MG63 (cell line): ENCODE measurements at places on chromosomes 12 and 14.

GRCh38 chr12:66247741-66248140 is 54.6 kb upstream of the HELB start:
- no peak for DNase-seq

DNA sequence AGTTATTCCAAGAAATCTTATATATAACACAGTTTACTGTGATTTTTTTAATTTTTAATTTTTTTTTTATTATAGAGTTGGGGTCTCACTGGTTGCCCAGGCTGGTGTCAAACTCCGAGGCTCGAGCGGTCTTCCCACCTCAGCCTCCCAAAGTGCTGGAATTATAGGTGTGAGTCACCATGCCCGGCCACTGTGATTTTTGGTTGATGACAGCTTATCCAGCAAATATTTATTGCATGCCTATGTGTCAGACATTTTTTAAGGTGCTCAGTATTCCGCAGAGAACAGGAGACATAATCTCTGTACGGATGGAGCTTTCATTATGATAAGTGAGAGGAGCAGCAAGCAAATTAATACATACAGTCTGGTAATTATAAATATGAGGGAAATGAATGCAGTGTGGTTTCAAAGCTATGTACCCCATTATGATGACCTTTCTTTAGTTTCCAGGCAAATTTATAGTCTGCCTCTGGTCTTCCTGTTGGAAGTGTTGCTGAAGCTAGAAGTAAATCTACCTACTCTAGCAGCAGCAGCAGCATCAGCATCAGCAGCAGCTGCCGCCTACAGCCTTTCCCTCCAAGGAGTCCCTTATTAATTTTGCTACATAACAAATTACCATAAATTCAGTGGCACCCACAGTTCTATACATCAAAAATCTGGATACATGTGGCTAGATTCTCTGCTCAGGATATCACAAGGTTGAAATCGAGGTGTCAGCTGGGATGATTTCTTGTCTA is 32.3 kb downstream of the FRS2 start:
- peak; percentile 35 for DNase-seq

DNA sequence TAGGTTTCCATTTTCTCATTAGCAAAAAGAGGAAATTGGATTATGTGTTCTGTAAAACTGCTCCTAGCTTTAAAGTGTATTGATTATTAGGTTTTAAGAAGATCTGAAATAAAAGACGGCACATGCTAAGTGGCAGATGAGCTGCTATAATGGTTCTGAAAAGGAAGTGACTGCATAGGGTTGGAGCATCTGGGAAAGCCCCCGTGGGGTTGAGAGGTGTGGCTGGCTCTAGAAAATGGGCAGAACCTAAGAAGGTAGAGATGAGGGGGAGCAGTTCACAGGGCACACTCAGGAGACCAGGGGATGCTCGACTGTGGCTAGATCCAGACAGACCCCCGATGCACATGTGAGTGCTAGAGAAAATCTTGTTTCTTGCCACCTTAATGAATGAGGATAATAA is 1.9 kb downstream of the IFNG-AS1 start:
- no peak for DNase-seq

- peak; percentile 64 for DNase-seq
Measured at GRCh38 chr12:92696216-92696615, 6.6 kb upstream of the PLEKHG7 start.

- DNase-seq, result no peak
Measured at GRCh38 chr12:96386794-96387193, 13.4 kb downstream of the CDK17 start.

DNA sequence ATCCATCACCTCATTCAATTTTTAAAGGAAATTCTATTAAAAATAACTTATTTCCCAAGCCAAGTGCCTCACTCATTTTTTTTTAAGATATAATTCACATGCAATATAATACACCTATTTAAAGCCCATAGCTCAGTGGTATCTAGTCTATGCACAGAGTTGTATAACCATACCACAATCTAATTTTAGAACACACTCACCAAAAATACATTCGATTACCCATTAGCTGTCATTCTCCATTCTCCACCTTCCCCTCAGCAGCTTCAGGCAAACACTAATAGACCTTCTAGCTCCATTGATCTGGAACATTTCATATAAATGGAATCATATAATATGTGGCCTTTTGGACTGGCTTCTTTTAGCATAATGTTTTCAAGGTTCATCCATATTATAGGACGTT is 49.5 kb downstream of the CLMN start:
- no peak for DNase-seq

DNA sequence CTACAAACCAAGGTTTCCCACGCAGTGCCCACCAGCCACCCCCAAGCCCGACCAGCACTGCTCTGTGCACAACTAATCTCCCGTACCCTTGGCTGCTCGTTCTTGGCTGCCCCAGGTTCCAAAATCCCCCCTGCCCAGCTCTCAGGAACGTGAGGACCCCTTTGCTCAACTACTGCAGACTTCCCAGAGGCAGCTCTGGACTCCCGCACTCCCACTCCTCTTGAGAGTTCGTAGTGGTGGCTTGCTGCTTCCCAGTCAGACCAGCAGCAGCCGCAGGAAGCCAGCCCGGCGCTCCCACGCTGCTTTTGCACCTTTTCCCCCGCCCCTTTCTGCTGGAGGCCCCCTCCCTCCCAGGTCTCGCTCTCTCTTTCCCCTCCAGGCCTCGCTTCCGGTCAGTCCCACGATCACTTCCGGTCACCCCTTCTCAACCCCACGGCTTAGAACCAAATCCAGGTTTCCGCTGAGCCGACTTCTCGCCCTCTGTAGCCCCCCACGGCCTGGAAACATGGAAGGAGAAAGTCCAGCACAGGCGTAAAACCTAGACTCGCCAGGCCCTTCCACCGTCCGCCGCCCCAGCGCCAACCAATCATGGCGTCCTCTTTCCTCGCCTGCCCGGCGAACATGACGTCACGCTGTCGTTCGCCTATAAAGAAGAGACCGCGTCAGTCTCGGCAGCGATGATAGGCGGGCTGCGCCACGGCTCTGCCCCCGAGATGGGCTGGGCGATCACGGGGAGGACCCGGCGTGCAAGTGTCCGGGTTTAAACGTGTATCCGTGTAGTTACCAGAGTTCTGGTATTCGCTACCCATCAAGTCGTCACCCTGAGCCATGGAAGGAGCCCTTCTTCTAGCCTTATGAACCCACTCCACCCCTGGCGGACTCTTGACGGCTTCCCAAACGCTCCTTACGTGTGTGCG is at the start of gene TFCP2:
Gene TFCP2, minus strand, starts transcription at position 621 of the 917 bp plus-strand sequence. CDS start 713 bp downstream, outside the sequence.
- peak; percentile 95 for DNase-seq

DNA sequence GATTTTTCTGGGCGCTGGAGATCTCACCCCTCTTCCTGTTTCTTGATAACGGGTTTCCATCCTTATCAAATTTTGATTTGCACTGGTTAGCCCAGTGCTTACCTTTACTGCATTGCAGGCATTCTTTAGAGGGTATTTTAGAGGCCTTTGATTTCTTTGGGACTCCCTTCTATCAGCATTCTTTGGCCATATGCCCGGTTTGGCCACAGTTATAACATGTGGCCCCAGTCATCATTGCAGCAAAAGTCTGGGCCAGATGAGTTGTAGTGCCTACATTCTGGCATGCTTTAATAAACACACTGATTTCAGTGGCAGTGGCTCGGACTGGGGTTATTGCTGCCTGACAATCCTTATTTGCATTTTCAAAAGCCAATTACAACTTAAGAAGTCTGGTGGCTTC is 82.3 kb downstream of the KCNMB4 start:
- DNase-seq, result peak; percentile 5

- DNase-seq, result no peak
Measured at GRCh38 chr12:78560633-78561032, 303.9 kb upstream of the SYT1 start.

DNA sequence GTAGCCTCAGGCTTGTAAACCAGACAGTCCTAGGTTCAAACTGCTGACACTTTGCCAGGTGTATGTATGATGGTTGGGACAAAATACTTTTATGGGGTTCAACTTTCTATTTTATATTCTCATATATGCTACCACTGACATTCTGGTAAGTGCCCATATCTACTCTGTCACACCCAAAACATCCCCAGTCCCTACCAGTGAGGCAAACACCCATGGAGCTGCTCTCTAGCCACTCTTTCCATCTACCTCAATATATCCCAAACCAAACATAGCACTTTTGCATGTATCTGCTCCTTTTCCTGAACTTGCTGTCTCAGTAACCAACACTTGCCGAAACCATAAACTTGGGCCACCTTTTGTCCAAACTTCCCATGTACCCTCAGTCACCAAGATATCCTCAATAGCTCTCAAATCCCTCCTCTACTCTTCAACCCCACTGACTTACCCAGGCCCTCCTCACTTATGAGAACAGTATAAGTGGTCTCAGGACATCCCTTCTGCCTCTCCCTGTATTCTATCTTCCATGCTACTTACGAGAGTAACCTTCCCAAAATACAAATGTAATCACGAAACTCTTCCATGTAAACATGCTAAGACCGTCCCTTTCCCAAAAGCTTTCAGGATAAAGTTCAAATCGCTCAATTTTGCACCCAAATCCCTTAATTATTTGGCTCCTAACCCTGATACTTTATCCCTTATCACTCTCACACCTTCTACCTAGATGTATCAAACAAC is 3.6 kb downstream of the GALC start:
- no peak for DNase-seq

DNA sequence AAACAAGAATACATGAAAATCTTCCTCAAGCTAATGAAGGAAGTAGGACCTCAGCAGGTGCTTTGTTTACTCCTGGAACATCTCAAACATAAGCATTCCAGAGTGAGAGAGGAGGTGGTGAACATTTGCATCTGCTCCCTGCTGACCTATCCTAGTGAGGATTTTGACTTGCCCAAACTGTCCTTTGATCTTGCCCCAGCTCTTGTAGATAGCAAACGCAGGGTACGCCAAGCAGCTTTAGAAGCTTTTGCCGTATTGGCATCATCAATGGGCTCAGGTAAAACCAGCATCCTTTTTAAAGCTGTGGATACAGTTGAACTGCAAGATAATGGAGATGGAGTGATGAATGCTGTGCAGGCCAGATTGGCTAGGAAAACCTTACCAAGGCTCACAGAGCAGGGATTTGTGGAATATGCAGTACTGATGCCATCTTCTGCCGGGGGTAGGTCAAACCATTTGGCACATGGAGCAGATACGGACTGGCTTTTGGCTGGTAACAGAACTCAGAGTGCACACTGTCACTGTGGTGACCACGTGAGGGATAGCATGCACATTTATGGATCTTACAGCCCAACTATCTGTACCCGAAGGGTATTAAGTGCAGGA is 1.9 kb downstream of the TOGARAM1 start:
- peak; percentile 8 for DNase-seq

DNA sequence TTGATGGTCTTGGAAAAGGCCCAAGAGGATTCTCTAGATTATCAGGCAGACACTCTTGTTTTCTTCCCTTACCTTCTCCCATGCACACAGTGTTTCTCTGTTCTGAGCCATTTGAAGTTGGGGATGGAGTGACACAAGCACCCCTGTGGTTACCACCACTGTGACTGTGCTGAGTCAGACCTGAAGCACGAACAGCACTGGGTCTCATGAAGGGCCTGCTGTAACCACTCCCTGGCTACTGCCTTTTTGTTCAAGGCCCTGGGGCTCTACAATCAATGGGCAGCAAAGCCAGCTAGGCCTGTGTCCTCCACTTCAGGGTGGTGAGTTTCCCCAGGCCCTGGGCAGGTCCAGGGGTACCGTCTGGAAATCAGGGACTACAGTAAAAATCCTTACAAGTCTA is 65.5 kb downstream of the TSPAN8 start:
- no peak for DNase-seq

- DNase-seq, result no peak
Measured at GRCh38 chr12:125233319-125233718, 168.1 kb downstream of the AACS start.

- no peak for DNase-seq
Measured at GRCh38 chr12:115763982-115764621, 513.4 kb downstream of the MED13L start.

DNA sequence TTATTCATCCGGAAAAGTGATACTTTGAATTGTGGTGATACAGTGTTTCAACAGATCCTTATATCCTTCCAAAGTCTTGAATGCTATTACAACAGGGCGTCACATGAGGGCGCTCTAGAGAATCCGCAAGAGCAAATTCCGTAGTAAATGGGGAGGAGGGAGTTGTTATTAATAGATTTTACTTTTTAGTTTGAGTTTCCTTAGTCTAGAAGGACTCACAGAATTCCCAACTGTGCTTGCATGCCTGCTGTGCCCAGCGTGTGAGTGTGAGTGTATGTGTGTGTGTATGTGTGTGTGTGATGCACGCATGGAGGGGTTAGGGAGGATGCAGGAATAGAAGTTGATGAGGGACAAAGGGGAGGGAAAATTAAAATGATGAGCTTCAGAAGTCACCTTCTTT is 375.3 kb downstream of the C12orf75 start:
- DNase-seq, result peak; percentile 11

GRCh38 chr12:110582276-110583136 is 612 bp downstream of the PPTC7 start:
- DNase-seq, result peak; percentile 59

- DNase-seq, result no peak
Measured at GRCh38 chr14:90612801-90613200, 203.4 kb downstream of the TTC7B start.

GRCh38 chr14:79724934-79725717 is 486.2 kb downstream of the DIO2 start:
- no peak for DNase-seq

DNA sequence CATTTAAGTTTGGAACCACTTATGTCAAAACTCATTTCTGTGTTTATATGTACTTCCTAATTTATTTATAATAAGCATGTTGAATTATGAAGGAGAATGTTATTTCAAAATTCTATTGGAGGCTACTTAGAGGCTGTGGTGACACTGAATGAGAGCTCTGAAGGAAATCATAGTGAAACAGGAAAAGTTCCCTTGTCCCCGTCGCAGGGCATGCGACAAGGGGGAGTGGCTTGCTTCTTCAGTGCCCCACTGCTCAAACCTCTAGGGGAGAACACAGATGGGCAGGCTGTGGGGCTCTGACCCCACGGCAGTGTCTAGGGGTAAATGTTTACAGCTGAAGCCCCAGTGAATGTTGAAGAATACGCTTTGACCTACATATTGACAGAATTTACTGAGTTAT is 261.9 kb downstream of the RAD51B start:
- no peak for DNase-seq

- no peak for DNase-seq
Measured at GRCh38 chr14:68233101-68233784, 413.7 kb downstream of the RAD51B start.

DNA sequence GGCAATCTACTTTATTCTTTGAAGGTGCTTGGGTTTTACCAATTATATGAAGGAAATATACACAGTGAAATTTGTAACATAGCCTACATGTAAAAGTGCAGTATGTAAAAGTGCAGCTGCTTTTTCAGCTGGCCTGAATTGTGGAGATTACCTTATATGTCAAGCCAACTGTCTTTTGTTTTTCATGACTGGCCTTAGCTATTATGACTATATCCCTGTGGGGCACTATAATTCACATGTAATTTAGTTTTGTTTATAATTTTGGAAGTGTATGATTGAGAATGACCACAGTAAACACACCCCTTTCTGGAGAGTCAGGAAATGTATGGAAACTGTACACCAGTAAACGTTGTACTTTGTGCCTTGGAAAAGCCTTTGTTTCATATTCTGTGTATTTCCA is 435.0 kb upstream of the STXBP6 start:
- DNase-seq, result no peak
